ENCODE measurements at places on chromosomes 12 and 14.

- peak; percentile 92 for DNase-seq
Measured at GRCh38 chr12:122081697-122082221, 3.2 kb downstream of the MLXIP start.

DNA sequence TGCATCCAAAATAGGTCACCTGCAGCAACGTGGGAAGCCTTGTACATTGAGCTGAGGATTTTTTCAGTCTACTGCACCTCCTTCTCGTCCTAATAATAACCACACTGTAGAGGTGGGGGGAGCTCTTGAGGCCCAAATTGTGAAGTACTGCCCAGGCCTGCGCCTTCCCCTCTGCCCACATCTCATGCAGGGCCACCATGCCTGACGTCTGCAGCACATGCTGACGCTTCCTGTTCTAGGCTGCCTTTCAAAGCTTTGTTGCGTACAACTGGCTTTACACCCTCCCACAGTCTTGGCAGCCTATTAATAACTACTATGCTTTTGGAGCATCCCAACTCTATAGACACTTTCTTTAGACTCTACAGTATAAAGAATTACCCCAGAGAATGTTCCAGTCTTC is 26.5 kb upstream of the TTC7B start:
- DNase-seq: no peak

- no peak for DNase-seq
Measured at GRCh38 chr14:86243158-86243557, 713.2 kb downstream of the FLRT2 start.

DNA sequence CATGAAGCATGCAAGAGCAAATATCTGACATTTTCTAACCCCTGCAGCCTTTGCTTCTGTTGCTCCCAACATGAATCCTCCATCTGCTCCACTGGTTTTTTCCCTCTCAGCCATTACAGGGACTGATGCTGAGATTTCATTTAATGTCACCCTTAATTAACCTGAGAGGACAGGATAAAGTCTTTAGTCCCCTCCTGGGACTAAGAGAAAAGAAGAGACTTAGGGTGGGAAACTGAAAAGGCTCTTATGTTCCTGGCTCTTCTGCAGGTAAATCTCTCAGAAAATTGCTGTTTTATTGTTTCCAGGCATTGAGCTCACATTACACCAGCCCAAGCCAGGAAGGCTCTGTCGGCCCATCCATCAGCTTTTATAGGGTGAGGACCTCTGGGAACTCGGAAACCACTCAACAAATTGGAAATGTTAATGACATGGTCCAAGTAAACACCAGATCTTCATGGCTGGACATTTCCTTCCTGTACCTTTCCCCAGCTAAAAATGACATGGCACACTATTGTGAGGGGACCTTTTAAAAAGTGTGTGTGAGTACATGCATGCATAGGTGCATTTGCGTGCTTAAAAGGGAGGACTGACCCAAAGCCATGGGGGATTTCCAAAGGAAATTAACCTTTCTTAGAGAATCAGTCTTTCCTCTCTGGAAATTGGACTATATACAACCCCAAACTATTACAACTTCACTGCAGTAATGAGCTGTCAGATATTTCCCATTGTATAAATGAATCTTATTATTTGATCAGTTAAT is 408.1 kb upstream of the TMTC1 start:
- DNase-seq: no peak

GRCh38 chr12:130815028-130815741 is 23.9 kb downstream of the STX2 start:
- no peak for DNase-seq

DNA sequence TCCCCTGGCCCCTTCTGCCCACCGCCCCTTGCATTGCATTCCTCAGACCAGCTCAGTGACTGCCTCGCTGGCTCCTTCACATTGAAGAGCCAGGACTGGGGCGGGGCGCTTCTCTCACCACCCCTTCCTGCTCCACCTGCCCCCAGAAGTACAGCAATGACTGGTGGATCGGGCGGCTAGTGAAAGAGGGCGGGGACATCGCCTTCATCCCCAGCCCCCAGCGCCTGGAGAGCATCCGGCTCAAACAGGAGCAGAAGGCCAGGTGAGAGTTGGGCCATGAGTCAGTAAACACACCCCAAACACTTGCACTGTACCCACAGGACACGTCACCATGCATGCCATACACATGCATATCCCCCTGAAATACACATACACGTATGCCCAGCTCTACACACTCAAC is 5.8 kb downstream of the CACNB3 start:
- DNase-seq: no peak

GRCh38 chr14:31070431-31070830 is 44.3 kb upstream of the STRN3 start:
- DNase-seq: no peak

DNA sequence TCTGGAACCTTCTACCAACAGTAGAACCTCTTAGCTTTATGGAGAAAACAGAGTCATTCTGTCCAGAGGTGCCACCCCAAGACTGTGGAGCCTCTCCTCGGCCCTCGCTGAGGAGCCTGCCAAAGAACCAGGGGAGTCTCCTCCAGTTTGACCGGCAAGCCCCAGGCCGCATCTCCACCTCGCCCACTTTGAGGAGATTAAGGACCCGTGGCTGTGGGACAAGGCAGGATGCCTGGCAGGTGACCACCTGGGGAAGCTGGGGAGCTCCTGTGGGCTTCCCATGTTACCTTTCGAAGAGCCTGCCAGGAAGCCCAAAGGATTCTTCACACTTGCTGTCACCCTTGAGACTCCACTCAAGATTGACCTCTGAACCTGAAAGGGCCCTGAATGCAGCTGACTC is 3.8 kb downstream of the PLEKHG7 start:
- DNase-seq: no peak

DNA sequence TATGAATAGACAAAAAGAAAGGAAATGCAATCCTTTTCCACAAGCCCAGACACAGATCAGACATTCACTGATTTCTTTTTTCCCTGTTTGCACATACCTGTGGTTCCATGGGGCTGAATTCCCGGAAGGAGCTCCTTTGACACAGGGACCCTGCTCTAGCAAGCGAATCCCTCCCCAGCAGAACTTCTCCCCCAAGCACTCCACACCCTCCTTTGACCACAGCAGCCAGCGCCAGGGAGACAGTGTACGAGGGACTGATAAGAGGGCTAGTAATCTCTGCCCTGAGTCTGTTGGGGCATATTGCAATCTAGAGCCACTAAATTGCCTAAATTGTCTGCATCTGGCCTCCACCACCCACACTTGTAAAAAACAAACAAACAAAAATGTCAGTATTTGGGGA is 83.4 kb upstream of the NTF3 start:
- peak; percentile 26 for DNase-seq

DNA sequence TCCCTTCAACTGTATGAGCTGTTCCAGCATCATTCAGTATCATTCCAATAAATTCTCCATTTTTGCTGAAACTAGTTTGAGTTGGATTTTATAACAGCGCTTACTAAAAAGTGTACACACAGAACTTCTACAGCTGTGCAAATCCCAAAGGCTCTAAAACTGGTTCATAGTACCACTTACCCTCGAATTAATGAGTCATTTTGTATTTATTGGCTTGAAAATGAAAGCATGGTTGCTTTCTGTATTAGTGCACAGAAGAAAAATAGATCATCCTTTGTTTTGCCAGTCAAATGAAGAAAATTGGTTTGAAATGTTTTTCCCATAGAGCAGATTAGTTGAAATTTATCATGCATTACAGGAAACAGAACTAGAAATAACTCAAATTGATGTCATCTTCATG is 268.3 kb upstream of the CPNE8 start:
- no peak for DNase-seq

- no peak for DNase-seq
Measured at GRCh38 chr14:86798330-86798729, 1194.7 kb downstream of the GALC start.

- DNase-seq: no peak
Measured at GRCh38 chr12:132886529-132887477, 602 bp downstream of the CHFR start.

DNA sequence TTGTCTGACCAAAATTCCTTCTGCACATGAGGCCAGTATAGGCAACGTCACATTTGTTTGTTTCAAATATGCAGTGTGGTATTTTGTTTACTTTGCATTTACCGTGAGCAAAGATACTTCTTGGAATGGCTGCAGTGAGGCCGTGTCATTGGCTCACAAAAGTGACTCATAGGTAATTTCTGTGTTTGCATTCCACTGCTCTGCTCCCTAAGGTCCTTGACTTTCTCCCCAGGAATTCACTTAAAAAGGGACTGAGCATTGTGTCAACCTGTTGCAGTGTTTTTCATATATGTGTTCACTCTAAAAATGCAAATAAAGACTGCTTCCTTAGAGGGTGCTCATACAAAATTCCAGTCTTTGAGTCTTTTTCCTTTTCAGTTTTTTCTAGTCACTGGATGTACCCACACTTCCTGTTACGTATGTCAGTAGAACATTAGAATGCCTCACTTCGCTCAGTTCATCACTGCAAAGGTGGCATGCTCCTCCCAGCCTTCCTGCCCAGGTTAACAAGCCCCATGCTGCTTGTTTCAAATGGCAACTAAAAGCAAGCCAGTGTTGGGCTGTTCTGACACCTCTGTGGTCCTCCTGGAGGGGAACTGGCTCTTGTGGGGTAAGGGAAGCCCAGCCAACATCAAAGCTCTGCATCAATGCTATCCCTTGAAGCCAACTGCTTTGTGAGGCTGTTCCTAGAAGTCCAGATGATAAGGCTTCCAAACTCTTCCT is 9.1 kb downstream of the C12orf76 start:
- peak; percentile 85 for DNase-seq

GRCh38 chr14:75175677-75176141 is 703 bp downstream of the TMED10 start:
- no peak for DNase-seq

DNA sequence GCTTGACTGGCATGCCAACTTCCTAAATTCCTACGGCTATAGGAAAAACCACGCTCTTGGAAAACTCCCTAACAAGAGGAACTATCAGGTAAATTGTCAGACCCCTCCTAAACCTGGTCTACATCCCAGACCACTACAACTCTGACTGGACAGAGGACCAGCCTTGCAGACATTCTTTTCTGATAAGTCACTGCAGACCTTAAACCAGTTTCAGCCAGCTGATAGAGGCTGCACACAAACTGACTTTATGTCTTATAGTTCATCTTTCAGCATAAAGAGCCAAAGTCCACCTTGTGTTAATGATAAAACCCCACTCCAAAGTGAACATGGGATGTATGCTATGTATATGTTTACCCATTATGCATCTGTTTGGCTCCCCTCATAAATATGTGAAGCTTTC is 166.6 kb downstream of the KTN1 start:
- DNase-seq: peak; percentile 37

DNA sequence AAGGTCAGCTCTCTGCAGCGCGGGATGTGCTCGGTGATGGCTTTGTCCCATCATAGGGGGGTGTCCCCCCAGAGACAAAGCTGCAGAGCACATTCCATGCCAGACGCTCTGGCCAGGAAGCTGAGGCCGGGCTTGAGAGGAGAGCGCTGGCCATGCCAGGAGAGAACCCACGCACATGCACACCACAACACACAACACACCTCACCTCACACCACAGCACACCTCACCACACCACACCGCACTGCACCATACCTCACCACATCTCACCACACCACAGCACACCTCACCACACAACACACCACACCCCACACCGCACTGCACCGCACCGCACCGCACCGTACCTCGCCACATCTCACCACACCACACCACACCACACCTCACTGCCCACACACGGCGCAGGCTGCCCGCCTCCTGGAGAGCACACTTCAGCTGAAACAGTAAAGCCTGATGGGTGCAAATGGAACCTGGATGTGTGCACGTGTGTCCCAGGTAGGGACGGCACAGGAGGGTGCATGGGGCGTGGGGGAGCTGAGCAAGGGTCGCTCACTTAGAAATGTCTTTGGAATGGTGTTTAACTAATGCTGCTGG is 10.8 kb downstream of the ANKRD9 start:
- no peak for DNase-seq

DNA sequence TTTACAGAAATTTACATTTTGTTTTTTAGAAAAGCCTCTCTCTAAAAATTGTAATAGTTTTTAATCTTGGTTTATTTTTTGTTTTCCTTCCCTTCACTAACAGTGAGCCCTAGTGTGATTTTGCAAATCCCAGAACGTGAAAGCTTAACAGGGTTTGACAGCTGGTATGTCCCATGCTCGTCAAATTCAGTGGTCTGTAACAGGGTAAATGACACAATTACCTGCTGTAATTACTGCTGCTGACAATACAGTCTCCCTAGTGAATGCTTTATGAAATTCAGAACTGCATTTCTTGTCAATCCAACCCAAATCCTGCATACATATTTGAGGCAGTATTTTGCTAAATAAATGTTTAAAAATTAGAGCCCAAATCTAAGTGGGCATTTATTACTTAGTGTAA is 249.2 kb downstream of the NELL2 start:
- no peak for DNase-seq

GRCh38 chr12:8991371-8992345 is 2.3 kb downstream of the KLRG1 start:
- no peak for DNase-seq

GRCh38 chr12:124913474-124914391 is 717 bp downstream of the UBC start:
- DNase-seq: peak; percentile 86

- no peak for DNase-seq
Measured at GRCh38 chr14:24281636-24282035, 10.2 kb upstream of the RABGGTA start.

DNA sequence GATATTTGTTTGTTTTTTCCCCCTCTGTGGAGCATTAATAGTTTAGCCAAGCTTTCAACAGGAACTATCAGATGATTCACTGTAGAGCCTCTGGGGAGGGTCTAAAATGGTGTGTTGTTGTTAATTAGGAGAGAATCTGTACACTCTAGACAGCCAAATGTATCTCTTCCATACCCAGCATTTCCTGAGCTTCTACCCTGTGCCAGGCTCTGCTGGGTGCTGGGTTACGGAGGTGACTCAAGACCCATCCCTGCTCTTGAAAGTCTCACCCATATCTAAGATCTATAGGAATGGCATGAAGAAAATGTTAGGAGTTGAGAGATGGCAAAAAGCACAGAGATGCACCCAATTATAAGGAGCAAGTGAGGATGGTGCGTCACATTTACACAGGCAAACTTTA is 245.8 kb downstream of the C12orf75 start:
- no peak for DNase-seq

GRCh38 chr12:130953771-130954543 is at the start of gene ADGRD1:
Gene ADGRD1, plus strand, starts transcription at chr12:130953907. Its CDS starts 559 bp downstream, at chr12:130954466.
- peak; percentile 88 for DNase-seq

DNA sequence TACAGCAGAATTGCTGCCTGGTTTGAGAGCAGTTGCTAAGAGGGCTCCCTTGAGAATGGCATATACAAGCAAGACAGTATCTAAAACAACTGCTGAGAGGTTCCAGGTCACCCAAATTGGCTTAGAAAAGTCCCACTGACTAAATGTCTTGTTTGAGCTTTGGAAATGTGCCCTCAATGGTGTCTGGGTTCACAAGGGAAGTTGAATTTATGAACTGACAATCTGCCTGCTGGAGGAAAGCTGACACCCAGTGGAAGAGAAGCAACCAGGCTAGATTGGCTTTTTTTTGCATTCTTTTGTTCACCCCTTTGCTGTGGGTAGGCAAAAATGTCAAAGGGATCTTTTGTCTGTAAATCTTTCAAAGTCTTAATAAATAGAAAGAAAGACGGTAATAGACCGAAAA is 44.6 kb upstream of the NPFF start:
- DNase-seq: no peak

Data from cardiac muscle cell (in vitro differentiated cells and primary cell).